ENCODE measurements at places on chromosomes 1 and 21.

DNA sequence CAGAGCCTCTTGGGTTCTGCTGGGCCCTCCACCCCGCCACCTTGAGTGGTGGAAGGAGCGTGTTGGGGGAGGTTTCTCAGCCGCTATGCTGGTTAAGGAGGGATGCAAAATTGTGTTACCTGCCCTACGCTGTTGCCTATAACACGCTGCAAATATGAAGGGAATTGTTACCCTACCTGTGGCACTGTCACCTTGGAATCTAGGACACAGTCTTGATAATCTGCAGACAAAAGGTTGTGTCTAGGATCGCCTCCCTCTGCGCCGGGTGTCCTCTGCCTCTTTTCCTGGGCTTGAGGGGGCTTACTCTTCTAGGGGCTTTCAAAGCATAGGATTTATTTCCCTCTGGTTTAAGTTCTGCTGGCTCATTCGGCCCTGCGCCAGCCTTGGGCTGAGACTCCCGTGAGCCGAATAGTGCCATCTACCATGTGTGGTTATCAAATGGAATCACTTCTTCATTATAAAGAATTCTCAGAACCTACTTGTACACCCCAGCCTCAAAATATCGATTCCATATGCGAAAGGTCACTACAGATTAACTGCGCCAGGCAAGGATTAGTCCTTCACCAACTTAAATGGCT lies 697 bp downstream of the SLC22A15 start:
- DNase-seq, result no peak

- DNase-seq, result peak; percentile 14
These were observed 7.0 kb downstream of the CDKN2C start for GRCh38 chr1:50976890-50977574.

DNA sequence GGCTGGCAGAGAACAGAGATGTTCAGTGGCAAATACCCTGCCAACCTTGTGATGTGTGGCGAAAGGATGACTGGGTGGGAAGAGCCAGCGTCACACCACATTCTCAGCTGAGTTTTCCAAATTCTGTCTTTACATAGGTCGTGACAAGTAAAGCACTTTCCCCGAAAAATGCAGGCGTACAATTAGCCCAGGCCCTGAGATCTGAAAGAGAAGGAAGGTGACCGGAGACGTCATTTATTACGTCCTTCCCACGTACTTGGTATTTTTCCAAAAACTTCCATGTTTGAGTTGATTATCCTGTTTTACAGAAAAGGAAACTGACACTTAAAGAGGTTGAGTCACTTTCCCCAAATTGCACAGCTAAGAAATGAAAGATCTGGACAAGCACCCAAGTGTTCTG lies 413.3 kb downstream of the PRDM2 start:
- no peak for DNase-seq

DNA sequence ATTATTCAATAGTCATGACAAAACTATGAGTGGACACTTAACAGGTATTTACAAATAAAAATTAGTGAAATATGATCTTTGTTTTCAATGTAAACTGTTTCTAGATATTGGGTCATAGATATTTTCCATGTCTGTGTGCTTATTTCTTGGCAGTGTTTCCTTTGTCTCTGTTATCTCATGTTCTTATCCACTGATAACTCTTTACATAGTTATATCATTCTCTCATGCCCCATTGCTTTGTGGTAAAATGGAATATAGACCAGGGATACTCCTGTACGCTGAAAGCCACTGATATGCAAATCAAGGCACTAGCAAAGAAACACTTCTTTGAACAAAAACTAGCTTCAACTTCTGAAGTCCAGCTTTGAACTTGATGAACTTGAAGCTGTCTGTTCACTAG lies 113.1 kb downstream of the ITSN1 start:
- DNase-seq, result no peak

GRCh38 chr1:119906927-119907652 lies 10.8 kb upstream of the ADAM30 start:
- DNase-seq, result no peak

DNA sequence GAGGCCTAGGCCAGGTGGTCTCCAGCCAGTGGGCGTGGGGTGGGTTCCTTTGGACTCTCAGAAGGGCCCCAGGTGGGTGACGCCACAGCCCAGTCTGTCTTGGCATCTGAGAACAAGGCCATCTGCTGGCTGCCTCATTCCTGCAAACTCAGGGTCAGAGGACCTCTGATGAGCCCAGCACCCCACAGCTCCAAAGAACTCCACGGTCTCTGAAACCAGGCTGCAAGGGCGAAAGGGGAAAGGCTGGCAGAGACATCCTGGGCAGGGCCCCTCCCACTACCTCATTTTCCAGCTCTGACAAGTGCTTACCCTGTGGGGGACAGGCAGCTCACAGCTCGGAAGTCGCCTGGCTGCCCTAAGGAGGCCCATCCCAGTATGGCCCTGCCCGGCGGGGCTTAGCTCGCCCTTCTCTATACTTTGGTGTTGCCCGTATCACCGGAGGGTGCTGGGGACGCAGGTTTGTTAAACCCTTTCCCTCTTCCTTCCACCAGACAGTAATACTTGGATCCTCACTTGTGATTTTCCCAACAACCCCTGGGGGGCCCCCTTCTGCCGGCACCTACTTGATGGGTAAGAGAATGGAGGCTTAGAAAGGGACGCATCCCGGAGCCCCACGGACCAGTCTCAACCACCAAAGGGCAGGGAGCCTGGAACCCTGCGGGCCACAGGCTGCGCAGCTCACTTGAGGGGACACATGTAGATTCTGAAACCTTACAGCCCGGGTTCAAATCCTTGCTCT lies 10.9 kb upstream of the EDN2 start:
- DNase-seq, result no peak

GRCh38 chr1:42730002-42730401 lies 10.0 kb downstream of the CLDN19 start:
- DNase-seq, result no peak

Data from central memory CD4-positive, alpha-beta T cell (primary cell).